ENCODE measurements at places on chromosomes 12 and 14.

- no peak for DNase-seq
Measured at GRCh38 chr12:7361265-7361664, 57.4 kb downstream of the ACSM4 start.

DNA sequence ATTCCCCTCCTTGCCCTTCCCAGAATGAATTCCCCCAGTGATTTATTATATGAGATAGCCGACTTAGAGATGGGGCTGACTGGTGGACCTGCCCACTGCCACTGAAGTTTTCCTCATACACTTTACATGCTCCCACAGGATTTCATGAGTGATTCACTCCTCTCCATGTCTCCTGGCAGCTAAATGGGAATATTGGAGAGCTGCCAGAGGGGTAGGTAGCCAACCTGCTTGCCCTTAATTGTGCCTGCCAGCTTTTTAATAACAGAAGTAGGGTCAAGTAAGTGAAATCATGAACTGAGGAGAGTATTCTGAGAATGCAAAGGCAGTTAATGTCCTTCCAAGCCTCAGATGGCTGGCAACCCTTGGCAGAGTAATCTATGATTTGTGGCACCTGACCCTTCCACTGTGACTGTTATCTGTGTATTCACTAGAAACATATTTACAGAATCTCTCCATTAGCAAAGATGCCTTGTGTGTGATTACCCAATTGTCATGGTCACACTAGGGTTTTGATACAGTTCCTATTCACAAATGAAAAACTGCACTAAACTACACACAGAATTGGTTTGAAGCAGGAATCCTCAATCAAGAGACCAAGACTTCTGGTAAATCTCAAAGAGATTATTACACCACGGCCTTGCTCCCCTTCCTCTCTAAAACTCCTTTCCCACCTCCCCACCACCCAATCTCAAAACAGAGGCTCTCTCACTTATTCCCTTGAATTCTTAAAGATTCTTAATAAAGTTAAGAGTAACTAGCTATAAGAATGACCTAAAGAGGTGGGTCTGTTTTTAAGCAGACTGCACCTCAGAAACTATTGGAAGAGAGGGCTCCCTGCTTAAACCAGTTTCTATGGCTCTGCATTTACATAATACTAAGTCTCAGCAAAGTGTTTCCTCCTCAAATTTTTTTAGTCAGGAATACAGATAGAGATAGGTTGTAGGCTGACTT is 17.2 kb downstream of the NKX2-1 start:
- DNase-seq: no peak

- DNase-seq: no peak
Measured at GRCh38 chr12:97597031-97597751, 134.6 kb downstream of the RMST start.

- DNase-seq: no peak
Measured at GRCh38 chr12:124392271-124392666, 97.4 kb downstream of the RFLNA start.

GRCh38 chr12:79959484-79959883 is 24.6 kb upstream of the PPP1R12A start:
- no peak for DNase-seq

- no peak for DNase-seq
Measured at GRCh38 chr12:1273051-1273450, 282.0 kb downstream of the ERC1 start.

DNA sequence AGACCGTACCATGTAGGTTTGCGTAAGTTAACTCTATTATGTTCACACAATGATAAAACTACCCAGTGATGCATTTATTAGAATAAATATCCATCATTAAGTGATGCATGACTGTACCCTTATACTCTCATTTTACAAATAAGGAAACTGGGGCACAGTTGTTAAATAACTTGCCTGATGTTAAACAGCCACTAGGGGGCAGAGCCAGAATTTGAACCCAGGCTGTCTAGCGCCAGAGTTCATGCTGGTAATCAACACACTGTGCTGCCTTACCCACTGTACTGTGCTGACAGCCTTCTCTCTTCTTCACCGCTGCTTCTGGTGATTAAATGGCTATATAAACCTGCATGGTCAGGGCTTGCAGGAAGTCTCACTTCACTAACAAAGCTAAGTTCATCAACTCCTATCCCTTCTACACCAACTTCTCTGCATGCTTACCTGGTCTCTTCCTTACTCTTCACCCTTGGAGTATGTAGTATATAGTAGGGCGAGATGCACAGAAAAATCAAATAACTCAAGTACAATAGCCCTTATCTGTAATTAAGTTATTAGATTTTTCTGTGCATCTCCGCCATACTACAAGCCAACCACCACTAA is 43.6 kb upstream of the APPL2 start:
- peak; percentile 5 for DNase-seq

DNA sequence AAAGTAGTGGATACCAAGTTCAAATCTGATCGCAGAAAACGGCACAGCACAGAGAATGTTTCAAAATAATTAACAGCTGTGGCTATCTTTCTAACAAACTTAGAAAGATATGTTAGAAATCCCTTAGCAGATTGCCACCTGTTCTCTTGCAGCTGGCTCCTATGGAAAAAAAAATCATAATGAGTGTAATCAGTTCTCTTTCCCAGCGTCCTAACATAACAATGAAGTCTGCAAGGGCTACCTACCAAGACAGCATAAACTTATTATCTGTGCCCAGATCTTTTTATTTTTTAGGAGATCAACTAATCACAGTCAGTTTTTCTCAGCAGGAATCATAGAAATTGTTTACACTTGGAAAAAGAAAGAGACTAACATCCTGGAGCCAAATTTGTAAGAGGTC is 358.6 kb upstream of the FOXG1 start:
- no peak for DNase-seq

- no peak for DNase-seq
Measured at GRCh38 chr14:68306934-68307789, 485.7 kb downstream of the ZFP36L1 start.

DNA sequence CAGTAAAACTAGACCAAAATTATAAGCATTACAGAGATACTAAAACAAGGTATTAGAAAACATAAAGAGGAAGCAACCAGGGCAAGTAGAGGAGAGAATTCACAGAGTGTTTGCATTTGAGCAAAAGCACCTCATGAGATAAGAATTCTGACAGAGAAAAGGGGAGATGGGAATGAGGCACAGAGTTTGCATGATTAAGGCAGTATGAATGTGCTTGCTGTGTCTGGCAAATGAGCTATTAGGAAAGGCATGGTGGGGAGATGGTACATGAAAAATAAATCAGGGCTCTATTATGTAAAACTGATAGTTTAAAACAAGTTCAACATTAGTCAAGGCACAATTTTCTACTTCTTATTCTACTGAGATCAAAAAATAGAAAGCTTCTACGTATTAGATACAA is 23.1 kb downstream of the GARIN6 start:
- DNase-seq: no peak

DNA sequence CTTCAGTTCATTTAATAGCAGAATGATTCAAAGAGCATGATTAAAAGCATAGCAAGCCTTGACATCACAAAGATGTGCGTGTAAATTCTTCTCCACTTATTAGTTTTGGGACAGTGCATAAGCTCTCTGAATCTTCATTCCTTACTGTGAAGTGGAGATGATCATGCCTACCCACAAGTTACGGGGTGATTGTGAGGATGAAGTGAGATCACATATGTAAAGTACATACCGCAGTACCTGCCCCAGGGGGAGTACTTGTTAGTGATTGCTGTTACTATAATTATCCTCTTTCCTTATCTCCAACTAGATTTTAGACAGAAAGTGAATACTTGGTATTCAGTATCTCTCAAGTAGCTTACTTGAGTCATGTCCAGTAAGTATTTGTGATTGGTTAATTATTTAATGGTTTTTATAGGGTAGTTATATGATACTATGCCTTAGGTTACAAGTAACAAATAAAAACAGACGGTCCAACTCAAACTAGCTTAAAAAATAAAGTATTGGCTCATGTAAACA is 6.0 kb downstream of the RAD9B start:
- DNase-seq: no peak

- no peak for DNase-seq
Measured at GRCh38 chr12:24363177-24363754, 413.8 kb upstream of the SOX5 start.

- no peak for DNase-seq
Measured at GRCh38 chr14:72097173-72097783, 165.0 kb downstream of the RGS6 start.

DNA sequence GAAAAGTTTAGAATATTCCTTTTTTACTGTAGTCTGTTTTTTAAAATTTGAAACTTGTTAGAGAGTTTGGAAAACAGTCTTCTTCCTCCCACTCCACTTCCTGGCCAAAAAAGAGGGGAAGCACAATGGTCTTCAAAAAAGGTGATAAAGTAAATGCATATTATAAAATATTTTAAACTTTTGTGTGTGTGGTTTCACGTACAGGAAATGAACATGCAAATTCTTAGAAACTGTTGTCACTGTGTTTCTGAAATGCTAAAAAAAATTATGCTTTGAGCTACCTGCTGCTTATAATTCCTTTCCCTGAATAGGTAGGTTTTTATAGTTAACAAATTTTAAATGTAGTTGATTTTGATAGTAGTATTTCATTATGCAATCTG is 2.9 kb downstream of the FGFR1OP2 start:
- DNase-seq: no peak

DNA sequence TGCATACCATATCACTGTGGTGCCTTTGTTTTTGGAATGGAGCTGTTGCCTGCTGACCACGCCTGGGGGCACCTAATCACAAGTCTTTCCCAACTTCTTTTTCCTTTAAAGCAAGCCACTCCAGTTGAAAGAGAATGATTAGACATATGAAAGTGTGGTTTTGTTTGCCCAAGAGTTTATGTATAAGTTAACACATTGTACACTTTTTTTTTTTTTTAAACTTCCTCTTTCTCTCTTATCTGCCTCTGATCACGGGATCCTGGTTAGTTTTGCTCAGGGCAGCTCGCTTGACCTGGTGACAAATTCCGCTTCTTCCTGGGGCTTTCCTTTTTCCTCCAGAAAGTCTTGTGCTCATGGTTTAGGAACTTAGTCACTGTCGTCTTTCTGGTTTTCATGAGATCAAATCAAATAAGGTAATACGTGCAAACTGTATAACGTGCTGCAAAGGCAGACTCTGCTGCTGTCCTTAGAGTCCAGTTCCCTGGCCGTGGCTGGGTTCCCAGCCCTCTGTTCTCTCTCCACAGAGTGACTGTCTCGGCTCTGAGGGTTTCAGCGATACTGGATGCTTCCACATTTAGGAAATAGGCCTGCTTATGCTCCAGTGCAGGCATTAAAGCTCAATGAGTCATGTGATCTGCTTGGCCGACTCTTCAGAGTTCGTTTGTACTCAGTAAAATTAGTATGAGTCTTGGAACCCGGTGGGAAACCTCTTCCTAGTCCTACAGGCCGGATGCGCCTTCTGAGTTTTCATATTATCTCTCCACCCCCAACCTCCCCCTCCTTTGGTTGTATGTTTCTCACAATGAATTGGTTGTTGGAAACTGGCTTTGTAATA is 15.2 kb downstream of the RASSF3 start:
- no peak for DNase-seq
